Activated naive CD4-positive, alpha-beta T cell treated with Interleukin-2 at 50 U/mL for 16 hours (primary cell): ENCODE measurements at places on chromosomes 4 and X.
A peak's percentile ranks its signal among the peaks of the same experiment; 100 is the strongest.

DNA sequence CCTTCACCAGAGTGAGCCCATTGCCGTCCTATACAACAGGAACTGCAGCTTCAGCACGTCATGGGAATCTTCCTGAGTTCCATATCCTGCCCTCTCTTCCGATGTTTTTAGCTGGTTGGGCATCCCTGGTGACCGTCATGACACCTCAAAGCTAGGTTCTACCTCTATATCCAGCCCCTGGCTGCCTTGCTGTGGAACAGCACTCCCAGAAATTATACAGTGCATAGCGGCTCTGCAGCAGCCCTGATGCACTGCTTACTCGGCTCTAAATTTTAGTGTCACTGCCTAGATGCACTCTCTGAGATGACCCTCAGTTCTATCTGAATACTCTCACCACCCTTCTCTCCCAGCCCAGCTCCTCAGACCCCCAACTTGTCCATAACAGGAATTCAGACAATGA, 44.3 kb downstream of the ARHGEF38 start:
- no peak for DNase-seq

DNA sequence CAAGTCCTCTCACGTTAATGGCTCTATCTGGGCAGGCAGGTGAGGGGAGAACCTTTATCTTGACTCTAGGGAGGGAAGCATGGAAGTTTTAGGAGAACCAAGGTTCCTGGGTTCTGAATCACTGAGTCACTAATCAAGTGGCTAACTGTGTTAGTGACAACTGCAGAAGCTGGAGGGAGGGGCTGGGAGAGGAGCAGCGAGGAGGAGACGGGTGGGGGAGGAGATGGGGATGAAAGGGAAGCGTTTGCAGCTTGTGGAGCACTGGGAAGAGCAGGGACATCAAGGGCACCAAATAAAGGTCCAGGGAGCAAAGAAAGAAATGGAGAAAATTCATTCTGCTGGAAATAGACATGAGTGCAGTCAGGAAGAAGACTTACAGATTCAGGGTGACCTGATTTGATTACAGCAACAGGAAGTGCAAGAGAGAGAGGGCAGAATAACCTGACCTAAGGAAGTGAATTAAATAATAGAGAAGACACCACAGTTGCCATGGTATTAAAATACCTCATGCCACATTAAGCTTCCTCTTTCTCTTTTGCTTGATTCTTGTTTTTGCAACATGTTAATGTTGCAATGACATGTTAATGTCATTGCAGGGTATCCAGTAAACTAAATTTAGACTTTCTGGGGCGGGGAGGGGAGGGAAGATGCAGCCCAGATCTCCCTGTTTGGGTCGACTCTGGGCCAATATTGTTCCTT, 4.5 kb upstream of the SETD7 start:
- no peak for DNase-seq

- no peak for DNase-seq
Measured at GRCh38 chrX:131955099-131955777, 67.9 kb upstream of the STK26 start.

DNA sequence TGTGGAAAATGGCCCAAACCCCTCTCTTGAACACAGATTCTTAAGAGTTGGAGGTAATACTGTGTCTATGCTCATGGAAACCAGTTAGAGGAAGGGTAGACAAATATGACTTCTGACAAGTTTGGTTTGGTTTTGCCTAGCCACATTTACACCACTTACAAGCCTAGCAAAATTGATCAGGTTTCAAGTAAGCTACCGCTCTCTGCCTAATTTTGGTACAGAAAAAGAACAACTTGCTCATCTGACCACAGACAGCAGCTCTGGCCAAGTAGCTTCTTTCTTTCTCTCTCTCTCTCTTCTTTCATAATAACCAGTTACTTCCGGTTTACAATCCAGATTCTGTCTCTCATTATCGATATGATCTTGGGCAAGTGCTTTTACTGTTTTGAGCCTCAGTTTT, 260.0 kb downstream of the GLUD2 start:
- DNase-seq = no peak

GRCh38 chr4:159516556-159517140, 413.8 kb downstream of the RAPGEF2 start:
- DNase-seq = no peak

GRCh38 chr4:133969202-133969848, 232.3 kb downstream of the PABPC4L start:
- no peak for DNase-seq

DNA sequence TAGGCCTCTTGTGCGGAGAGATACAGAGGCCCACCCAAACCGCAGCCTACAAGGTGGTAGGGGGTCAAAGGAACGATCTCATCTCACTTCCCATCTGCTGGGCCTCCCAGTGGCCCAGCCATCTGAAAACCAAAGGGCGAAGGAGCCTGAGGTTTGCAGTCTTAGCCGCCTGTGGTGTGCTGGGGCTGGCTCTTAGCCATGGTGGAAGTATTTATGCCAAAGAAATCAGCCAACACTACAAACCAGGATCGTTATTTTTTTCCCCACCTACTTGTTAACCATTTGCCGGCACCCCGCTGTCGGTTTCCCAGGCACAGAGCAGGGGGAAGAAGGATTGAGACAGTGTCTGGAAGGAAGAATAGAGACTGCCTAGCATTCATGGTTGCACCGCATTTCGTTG, 30.9 kb upstream of the CDKL5 start:
- no peak for DNase-seq

DNA sequence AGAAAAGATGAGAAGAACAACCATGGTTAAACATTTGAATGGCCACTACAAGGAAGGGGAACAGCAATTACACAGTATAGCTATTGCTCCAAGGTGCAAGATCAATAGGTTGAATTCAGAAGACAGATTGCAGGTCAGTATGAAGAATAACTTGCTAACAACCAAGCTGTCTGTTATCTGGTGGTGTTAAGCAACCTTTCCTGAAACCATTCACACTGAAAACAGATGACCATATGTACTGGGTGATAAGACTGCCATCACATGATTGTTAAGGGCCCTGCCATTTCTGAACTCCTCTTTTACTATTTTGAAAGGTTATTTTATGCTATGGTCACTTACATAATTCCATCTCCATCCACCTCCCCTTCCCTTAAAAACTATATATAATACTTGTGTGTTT, 6.8 kb downstream of the GABRA3 start:
- no peak for DNase-seq

DNA sequence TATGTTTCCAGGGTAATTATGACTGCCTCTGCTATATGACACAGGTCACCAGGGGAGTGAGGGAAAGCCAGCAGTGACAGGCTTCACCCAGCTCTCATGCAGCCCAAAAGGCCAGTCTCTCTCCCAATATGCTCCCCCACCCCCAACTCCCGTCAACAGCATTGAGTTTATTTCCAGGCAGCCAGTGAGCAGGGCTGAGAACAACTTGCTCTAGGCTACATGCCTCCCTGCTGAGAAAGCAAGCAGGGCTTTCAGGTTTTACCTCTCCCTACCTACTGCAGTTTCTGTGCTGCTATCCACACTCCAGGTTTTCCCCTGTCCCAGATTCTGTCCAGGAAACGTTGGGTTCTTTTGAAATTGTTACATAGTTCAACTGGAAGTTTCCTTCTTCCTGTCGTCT, 291.4 kb downstream of the PABPC4L start:
- no peak for DNase-seq

DNA sequence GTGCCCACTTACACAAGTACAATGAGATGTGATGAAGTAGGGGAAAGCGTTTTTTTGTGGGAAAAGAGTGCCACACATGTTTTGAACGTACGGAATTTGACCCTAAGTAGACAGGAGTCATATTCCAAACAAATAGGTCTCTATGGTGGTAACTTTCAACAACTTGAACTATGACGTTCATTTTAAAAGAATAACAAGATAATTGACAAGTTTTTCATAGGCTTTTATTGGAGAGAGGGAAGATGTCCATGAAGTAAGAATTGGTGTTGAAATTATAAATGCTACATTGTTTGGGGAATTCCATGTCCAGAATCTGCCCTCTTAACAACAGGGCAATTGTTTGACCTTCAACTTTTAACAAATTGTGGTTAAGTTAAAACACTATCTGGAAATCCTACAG, 126.5 kb downstream of the GASK1B start:
- no peak for DNase-seq

GRCh38 chr4:113060853-113061252, 11.4 kb downstream of the ANK2 start:
- DNase-seq = no peak

GRCh38 chr4:122758033-122758432, 25.5 kb downstream of the BBS12 start:
- no peak for DNase-seq

- DNase-seq = peak; percentile 9
Measured at GRCh38 chr4:121943941-121944340, 7.9 kb downstream of the TRPC3 start.

GRCh38 chrX:134371133-134371532, 88.8 kb upstream of the HPRT1 start:
- DNase-seq = no peak

- DNase-seq = no peak
Measured at GRCh38 chrX:7076245-7076661, 71.3 kb upstream of the STS start.

DNA sequence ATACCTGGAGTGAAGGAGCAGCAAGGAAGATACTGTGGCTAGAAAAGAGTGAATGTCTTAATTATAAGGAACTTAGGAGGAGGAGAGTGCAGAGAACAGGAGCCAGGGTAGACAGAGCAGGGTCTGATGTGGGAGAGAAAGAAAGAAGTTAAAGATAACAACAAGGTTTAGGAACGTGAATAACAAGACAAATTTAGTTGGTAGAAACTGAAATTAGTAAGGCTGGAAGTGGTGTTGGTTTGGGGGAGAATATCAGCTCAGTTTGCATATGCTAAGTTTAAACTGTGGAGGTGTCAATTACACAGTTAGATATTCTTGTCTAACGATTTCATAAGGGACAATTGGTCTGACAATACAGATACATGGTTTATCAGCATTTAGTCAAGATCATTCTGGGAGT, 1123.7 kb upstream of the PABPC4L start:
- no peak for DNase-seq

DNA sequence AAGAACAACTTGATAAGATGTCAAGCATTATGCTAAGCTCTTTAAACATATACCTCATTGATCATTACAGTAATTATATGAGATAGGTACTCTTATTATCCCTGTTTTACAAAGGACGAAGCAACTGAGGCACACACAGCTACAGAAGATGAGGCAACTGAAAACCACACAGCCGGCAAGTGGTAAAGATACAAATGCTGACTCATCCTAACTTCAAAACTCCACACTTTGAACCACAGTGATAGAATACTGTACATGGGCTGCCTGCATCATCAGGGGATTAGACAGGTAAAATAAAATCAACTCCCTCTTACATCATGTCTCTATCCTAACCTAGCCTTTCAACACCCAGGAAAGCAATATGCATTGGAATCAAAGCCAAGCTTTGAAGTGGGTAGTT, 47.8 kb downstream of the LHFPL1 start:
- no peak for DNase-seq

DNA sequence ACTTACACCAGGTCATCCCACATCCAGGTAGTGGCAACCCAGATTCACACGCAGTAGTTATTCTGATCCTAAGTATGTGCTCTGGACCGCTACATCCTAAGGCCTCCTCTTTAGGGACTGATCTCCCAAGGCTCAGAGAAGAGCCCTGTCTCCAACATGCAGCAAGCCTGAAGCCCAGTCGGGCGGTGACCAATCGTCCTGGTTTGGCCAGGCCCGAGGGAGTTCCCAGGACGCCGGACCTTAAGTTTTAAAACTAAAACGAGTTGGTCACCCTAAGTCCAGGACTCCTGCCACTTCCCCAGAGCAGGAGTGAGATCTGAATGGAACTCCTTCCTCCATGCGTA, 385 bp downstream of the LYAR start:
- no peak for DNase-seq

DNA sequence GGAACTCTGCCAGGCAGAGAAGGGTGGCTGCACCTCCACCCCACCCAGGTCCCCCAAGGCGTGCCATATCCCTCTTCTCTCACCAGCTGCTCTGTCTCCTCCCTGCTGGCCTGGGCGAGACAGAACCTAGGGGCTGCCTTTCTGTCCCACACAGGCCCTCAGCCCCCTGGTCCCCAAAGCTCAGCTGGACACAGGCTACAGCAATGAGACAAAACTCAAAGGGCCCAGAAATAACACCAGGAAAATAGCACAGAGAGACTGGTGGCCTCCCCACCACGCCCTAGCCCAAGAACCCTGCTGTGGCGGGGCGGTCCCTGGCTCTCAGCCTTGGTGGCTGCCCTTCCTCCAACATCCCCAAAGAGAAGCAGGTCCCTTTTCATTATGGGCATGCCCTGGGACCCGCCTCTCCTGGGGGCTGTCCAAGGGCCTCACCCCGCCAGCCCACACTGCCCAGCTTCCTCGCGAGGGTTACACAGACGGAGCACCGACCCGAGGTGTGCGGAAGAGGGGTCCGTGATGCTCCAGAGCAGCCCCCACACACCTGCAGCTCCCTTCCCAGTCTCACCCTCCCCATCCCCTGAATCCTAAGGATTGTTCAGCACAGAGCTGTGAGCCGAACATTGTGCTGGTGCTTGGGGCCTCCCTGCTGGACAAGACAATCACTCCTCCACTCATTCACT, 67.7 kb upstream of the HMX1 start:
- DNase-seq = no peak

GRCh38 chrX:40380655-40381488, 199.9 kb upstream of the ATP6AP2 start:
- DNase-seq = no peak

GRCh38 chr4:1492142-1492457, 85.9 kb upstream of the NKX1-1 start:
- no peak for DNase-seq

DNA sequence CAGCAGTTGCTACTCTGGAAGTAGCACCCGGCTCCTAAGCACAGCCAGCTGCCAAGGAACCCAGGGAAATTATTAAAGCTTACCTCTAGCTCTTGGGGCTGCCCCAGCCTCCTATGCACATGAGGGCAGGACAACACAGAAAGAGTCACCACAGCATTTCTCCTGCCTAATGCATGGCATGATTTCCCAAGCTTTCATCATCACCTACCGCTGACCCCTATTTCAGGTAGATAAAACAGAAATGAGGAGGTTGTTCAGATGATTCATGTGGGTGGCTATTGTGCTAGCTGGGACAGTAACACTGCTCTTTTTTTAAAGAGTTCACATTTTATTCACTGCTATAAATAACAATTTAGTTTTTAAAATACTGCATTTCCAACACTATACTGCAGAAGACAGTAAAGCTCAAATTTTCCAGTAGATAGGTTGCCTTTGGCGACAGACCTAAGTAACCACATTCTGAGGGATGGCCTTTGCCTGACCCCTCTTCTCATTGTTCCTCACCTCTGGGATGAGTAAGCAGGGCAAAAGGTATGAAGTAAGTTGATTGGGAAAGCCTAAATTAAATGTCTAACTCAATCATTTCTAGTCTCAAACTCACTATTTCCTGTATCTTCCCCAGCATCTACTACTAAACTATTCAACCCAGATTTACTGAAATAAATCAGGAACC, 16.7 kb downstream of the CASK start:
- peak; percentile 24 for DNase-seq

- no peak for DNase-seq
Measured at GRCh38 chrX:30570505-30570904, 7.1 kb downstream of the TASL start.

DNA sequence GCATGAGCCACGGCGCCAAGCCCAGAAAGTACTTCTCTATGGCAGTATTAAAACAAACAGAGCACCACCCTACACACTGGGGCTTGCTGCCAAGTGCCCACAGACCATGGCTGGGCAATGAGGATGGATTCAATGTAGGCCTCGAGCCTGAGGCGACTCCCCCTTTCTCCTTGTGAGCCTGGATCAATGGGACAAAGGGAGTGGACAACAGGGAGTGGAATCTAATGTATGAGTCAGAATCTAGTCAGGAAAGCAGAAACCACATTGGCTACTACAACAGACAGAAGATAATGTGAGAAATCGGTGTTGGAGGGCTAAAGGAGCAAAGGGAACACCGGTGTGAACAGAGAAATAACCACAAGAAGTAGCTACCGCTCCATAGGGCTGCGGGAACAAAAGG, 37.7 kb upstream of the OCIAD2 start:
- no peak for DNase-seq
